NCI-H2227 treated with DMSO at 0.1 percent for 48 hours (cell line): ENCODE measurements at places on chromosomes 7 and 10.

GRCh38 chr7:137151690-137152052 lies 191.9 kb downstream of the PTN start:
- no peak for DNase-seq

DNA sequence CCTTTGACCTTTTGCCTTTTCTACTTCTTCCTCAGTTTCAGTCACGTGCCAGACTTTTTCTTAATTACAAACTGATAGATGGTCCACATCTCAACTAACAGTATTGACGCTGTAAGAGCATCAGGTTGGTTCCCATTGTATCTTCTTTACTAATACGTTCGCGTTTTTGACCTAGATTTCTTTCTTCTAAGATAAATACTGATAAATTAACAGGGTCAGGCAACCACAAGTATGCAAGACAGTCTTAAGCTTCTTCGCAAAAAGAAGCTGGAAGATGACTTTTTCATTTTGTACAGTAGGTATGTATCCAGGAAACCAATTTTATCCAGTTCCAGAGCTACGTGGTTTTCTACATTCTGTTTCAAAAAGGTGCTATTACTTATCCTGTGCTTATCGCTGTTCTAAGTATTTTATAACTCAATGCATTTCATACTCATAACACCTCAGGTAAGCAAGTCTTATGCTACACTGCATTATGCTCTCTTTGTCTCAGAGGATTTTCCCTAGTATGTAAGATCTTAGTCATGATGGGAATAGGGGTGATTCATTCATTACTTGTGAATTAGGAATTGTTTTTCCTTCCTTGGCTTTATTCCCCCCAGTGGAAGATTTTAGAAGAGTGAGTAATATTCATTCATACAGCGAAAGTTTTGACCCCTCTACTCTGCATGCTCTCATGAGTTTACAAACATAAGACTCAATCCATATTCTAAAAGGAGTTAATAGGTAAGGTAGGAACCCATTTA lies 955 bp downstream of the DUS4L start:
- DNase-seq, result no peak

GRCh38 chr7:132815696-132816311 lies 239.5 kb upstream of the PLXNA4 start:
- DNase-seq, result no peak

DNA sequence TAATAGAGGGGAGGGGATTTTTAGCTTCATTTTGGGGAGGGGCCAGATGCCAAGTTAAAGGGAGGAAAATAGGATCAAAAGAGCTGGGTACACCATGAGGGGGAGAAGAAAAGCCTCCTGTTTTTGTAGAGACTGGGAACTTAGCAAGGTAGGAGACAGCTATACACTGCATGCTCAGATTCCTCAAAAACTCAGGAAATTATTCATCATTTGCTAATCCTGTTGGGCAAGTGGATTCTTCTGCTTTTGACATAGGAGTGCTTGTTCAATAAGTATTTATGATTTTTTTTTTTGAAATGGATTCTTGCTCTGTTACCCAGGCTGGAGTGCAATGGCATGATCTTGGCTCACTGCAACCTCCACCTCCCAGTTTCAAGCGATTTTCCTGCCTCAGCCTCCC lies 73.4 kb downstream of the LYZL2 start:
- DNase-seq, result no peak

DNA sequence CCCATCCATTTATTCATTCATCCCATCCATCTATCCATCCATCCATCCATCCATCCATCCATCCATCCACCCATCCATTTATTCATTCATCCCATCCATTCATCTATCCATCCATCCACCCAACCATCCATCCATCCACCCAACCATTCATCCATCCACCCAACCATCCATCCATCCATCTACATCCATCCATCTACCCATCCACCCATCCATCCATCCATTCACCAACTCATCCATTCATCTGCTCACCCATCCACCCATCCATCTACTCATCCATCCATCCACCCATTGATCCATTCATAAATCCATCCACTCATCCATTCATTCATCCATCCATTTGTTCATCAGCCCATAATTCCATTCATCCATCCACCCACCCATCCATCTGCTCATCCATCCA lies 56.4 kb downstream of the PFKFB3 start:
- DNase-seq, result no peak

- peak; percentile 42 for DNase-seq
Observed at GRCh38 chr7:18087026-18087686, 59.5 kb upstream of the PRPS1L1 start.
